SK-N-SH treated with all-trans-retinoic acid at 6 μM for 48 hours (cell line): ENCODE measurements at places on chromosomes 2 and 18.

- no peak for ATAC-seq
These were observed 797 bp upstream of the CRIM1 start for GRCh38 chr2:36354811-36355150.

DNA sequence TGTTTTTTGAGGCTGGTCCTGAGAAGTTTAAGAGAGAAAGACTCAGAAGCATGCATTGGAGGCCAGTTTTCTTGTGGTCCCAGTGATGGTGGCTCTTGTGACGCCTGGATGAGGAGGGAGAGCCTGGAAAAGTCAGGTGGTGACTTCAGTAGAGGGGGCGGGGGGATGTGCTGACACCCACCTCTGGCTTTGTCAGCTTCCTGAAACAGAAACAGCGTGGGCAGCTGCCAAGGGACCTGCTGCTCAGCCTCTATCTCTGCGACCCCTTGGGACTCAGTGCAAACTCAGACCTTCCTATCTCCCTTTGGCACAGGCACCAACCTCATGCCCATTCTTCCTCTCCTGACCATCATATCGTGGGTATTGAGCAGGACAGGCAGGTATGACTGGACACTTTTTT lies 6.4 kb downstream of the TGFBRAP1 start:
- ATAC-seq = no peak

DNA sequence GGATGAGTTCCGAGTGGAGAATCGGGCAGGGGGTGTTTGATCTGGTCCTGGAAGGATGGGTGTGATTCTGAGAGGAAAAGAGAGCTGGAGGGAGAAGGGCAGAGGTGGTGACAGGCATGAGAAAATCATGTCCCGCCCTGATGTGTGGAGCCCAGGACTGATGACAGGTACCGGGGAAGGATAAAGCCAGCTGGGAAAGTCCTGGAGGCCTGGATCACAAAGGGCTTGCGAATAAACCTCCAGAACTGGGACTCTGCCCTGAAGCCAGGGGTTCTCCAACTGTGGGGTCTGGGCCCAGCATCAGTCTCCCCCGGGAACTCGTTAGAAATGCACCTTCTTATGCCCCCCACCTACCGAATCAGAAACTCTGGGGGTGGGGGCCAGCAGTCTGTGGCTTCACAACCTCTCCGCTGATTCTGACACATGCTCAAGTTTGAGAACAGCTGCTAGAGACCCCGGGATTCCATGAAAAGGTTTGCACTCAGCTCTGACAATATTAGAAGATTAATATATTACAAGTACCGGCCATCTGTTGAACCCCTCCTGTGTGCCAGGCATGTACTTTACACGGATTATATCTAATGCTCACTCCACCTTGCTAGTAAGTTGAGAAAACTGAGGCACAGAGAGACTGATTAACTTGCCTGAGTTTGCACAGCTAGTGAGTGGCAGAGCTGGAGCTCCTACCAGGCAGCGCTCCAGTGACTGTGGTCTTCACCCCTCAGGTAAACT lies 8.0 kb downstream of the TNFRSF11A start:
- no peak for ATAC-seq

GRCh38 chr2:177797808-177798207 lies 274.8 kb downstream of the PDE11A start:
- no peak for ATAC-seq

GRCh38 chr2:111209045-111209514 lies 88.4 kb downstream of the BCL2L11 start:
- ATAC-seq = peak; percentile 65

DNA sequence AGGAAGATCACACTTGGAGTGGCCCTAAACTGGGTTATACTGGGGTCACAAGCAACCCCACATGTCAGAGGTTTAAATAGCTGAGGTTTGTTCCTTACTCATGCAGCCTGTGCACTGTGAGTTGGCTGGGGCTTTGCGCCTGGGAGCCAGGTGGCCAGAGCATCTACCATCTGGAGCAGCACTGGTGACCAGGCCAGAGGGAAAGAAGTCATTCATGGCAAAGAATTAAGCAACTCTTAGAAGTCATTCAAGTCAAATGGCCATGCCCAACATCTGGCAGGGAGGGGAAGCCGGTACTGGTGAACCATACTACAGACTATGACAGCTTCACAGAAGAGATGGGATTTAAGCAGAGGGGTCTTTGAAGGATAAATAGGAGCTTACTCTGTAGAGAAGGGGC lies 90.7 kb downstream of the POLR1A start:
- ATAC-seq = no peak

DNA sequence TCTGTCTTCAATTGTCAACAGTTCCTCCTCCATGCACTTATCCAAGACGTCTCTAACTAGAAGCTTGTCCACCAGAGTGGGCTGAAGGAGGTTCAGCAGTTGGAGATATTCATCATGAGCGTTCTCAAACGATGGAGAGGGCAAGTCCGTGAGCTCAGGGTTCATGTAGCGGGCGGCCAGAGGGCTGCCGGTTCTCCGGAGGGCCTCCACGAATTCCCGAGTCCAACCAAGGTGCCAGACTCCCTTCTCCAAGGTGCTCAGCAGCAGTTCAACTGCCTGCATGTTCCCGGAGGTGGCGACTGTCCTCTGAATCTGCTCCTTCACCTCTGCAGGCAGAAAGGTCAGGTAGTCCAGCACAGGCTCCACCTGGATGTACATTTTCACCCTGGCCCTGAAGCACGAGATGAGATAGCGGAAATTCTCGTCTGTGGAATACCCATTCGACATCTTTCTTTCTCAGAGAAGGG lies 590 bp downstream of the IFIH1 start:
- peak; percentile 34 for ATAC-seq

DNA sequence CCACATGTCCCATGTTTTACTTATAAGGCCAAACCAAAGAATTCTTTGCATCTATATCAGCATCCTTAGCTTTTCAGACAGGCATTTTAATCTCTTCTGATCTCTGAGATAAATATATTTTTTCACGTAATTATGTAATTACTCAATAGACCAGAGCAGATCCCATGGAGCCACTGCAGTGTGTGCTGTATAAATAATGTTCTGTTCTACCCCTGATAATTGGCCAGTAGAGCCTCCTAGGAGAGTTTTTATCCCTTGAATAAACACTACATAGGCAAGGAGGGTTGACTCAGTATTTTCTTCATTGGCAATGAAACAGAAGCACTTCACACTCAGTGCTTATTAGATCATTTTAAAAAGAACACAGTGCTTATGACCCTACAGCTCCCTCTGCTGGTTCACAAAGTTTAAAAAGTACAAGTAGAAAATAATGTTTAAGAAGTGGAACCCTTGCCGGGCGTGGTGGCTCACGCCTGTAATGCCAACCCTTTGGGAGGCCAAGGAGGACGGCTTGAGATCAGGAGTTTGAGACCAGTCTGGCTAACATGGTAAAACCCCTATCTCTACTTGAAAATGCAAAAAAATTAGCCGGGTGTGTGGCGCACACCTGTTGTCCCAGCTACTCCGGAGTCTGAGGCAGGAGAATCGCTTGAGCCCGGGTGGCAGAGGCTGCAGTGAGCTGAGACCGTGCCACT lies 91.9 kb downstream of the PPP1R1C start:
- ATAC-seq = peak; percentile 88

DNA sequence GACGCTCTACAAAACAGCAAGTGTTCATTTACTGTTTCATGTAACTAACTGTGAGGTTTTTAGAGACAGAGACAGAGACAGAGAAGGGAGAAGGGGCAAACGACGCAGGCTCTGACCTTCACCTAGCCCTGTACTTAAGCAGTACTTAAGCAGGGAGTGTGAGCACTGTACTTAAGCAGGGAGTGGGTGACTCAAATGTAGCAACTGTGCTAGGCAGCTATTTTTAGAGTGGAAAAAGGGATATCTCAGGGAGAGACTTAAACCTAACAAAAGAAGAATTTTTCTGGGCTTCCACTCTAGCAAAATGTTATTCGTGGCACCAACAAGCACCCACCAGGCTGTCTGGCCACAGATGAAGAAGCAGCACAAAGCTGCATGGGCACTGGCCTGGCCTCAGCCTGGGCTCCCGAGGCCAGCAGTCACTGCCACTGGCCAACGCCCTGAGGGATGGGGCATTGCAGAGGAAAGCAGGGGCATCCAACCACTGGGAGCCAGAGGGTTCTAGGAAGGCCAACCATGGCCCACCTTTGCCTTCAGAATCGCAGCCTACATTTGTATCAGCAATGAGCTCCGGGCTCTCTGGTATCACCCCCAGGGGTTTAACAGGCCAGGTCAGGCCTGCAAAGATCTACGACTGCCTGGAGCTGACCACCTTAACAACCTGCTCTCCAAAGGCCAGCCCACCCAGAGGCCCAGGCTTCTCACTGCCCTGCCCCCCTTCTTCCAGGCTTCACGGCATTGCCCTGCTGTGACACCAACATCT lies 154.3 kb downstream of the TTC32 start:
- ATAC-seq = no peak

GRCh38 chr18:78430131-78430758 lies 549.4 kb upstream of the SALL3 start:
- no peak for ATAC-seq

DNA sequence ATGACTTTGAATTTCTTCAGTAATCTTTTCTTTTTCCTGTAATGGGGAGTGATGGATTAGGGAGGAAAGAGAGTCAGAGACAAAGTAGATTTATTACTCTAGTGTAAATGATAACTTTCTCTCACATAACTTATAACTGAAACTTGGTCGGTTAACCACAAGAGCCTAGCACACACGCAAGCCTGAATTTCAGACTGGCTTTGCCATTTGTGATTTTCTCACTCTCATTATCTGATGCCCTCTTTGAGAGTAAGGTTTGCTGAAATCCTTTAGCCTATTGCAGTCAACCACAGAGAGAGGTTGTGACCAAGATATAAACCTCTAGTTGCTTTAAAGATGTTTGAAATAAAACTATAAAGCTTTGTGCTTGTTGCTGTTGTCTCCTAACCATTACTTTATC lies 117.9 kb upstream of the NETO1 start:
- ATAC-seq = no peak

GRCh38 chr18:37176621-37176934 lies 347.7 kb downstream of the KIAA1328 start:
- no peak for ATAC-seq

DNA sequence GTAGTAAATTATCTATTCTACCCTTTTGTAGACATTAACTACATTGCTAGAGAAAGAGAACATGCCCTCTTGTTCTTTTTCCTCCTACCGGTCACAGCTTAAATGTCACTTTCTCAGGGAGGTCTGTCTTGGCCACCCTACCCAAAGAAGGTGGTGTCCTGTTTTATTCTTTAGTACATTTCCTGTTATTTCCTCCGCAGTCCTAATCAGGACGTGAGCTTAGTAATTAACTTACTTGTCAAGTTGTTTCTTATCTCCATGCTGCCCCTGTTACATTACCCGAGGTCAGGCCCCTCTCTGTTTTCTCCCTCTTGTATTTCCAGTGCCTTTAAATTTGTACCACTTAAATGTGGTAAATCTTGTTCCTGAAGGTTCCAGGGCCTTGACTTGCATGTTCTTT lies 73.7 kb upstream of the RMDN2 start:
- ATAC-seq = no peak

DNA sequence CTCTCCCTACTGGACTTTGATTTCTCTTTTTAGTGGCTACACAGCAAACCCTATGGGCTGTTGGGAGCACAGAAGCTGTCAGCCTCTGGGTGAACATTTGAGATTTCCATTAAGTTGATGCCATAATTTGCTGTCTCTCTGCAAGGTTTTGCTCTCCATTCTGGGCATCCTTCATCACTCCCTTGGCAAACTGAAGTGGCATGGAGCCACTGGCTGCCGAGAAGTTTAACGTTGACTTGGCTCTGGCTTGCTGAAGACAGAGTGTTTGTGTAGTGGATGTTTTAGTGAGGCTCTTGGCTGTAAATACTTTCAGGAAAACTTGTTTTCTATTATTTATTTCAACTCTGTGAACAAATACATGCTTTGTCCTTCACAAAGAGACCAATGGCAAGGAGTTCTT lies 91.5 kb downstream of the ALK start:
- ATAC-seq = no peak

DNA sequence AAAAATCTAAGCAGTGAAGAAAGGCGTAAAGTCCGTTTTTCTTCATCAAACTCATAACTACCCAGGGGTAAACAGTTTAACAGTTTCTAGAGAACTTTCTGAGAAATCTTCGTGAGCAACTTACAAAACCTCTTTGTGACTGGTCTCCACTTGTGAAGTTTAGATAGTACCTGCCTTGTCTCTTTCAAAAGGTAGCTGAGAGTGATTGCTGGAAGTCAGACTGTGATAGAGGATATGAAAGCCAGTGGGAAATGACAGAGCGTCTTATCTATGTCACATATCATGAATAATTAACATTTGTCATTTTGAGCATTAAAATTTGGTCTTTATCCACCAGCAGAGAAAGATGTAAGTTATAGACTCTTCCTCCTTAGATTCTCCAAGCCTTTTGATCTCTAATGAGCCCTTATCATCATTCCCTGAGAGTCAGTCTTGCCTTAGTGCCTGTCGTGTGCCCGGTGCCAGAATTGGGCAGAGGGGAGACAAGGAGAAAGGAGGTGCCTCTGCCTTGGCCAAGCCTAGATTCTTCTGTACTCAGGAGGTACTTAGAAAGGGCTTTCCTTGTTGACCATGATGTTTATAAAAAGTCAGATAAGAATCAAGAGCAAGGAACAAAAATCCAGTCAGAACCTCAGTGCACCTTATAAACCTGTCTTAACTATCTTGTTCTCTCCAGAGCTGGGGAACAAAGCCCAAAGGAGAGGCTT lies 205.1 kb upstream of the EPAS1 start:
- ATAC-seq = no peak

DNA sequence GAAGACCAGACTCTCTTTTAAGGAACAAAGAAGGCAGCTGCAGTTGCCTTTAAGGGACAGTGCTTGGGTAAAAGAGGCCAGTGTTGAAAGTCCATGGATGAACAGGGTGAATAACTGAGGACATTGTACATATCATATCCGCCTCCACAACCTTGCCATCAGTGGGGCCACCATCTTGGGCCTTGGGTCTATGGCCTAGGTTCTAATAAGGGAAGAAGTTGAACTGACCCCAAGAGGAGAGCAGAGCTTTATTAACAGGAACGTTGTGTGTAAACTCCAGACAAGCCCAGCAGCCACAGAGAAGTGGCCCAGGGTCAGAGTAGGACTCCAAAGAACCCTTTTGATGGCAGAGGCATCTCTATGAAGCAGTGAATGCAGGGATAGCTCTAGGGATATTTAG lies 332.8 kb downstream of the CYP26B1 start:
- no peak for ATAC-seq

GRCh38 chr2:101581675-101582299 lies 106.9 kb upstream of the RFX8 start:
- no peak for ATAC-seq

GRCh38 chr2:105752691-105753358 lies 8.1 kb downstream of the NCK2 start:
- ATAC-seq = no peak

- ATAC-seq = peak; percentile 80
These were observed 749.6 kb upstream of the VRK2 start for GRCh38 chr2:57296795-57297517.

- ATAC-seq = no peak
These were observed 1.6 kb downstream of the TNP1 start for GRCh38 chr2:216858312-216858711.
